Substantia nigra (tissue), 51 donors: ENCODE measurements at places on chromosomes 7 and 10.
A peak's percentile ranks its signal among the peaks of the same experiment; 100 is the strongest.

- DNase-seq, result no peak
Observed at GRCh38 chr10:124172181-124172916, 79.0 kb upstream of the CHST15 start.

DNA sequence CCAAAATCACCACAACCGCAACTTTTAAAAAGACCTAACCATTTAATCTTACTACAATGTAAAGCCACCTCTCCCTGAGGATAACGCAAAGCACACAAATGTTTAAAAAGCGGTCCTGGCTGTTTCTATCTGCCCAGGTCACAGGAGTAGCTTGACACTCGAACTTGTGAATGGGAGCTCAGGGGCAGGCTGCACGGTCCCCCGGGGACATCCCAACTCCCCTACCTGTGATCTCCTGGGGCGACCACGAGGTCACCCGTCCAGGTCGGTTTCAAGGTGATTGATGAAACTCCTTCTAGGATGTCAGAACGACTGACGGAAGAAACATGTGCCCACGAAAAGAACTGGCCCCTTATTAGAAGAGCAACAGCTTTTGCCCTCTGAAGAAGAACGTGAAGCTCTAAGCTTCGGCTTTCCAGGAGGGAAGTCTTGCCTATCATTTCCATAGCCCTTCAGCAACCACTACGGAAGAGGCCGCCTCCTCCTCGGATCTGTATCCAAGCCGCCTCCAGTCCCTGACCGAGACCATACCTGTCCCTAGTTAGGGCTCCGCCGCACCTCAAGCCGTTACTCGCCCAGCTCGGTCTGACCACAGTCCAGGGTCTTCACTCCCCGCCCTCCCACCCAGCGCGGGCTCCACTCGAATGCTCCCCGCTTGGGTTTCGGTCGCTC lies 459 bp downstream of the CYCS start:
- no peak for DNase-seq

DNA sequence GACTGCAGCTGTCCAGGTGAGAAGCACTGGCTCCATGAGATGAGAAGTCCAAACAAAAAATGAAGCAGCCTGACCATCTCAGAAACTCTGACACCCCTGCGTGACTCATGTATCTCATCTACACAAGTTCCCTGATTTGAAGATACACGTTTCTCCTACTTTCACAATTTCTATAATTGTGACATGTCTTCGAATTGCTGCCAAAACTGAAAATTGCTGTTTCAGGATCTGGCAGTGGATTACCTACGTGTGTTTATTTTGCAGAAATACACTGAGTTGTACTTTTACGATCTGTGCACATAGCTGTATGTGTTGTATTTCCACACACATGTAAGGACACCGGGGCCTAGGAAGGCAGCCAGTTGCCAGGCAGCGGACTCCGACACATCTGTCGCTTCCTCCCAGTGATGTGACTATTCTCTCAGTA lies 53.2 kb downstream of the LARP4B start:
- no peak for DNase-seq

GRCh38 chr7:55491346-55491745 lies 81.0 kb downstream of the VOPP1 start:
- DNase-seq, result no peak

GRCh38 chr7:101200862-101201599 lies at the start of gene MOGAT3:
MOGAT3 (minus strand) TSS chr7:101201036; CDS start chr7:101200854, 182 bp downstream.
- DNase-seq, result no peak

- no peak for DNase-seq
Observed at GRCh38 chr7:87113077-87113476, 39.2 kb upstream of the DMTF1 start.

DNA sequence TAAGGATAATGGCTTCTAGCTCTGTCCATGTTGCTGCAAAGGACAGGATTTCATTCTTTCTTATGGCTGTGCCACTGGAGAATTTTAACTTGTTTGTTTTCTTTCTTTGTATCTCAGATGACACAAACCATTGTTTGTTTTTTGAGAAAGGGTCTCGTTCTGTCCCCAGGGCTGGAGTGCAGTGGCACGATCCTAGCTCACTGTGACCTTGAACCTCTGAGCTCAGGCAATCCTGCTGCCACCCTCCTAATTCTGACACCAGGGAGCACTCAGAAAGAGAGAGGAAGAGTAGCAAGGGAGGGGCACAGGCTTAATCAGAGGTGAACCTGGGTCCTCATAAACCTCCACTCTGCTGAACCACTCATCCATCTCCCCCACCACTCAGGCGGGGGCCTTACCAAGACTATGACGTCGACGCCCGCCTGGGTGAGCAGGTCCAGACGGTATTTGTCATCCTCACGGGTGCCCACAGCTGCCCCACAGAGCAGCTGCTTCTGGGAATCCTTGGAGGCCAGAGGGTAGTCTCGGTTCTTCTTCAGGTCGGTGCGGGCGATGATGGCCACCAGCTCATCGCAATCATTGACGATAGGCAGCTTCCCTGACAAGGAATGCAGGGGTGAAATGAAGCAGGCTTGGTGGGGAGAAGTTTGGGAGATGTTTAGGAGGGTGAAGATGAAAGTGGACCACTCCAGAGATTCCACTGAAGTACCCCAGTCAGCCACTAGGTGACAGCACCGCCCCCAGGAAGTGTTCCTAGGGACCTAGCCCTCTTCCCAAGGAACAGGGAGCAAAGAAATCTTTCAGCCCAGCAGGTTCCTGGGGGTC lies 11.6 kb downstream of the IMPDH1 start:
- DNase-seq, result peak; percentile 10

GRCh38 chr10:123761666-123762230 lies 95.6 kb downstream of the GPR26 start:
- DNase-seq, result no peak

DNA sequence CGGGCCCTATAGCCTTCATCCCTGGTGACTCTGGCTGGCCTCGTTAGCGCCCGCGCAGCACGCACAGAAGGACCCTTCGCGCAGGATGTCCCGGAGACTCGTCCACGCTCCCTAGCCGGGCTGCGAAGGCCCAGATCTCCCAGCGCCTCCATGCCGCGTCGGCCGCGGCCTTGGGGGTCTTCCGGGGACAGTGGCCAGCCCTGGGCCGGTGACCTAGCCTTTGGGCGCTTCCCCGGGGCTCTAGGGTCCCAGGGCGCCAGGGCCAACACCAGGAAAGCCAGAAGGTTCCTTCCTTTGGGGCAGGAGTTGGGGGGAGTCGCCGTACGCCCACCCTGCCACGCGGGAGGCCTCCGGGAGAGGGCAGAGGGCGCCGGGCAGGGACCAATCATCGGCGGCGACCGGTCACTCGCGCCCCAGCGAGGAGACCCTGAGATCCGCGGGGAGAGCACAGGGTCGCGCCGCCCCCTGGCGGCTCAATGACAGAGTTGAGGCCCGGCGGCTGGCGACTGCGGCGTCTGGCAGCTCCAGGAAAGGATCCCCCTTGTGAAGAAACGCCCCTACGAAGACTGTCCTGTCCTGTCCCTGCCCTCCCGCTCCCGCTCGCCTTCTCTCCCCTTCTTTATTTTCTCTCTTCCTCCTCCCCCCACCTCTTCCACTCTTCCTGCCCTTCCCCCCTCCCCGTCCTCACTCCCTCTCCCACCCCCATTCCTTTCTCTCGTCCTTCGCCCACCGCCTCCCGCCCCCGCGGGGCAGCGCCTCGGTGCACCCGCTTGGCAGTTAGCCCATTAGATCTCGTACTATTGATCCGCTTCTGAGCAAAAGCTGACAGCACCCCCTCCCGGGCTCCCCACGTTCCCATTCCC lies 62.3 kb upstream of the LBX1 start:
- DNase-seq, result no peak

GRCh38 chr7:134366481-134366880 lies 49.8 kb upstream of the SLC35B4 start:
- no peak for DNase-seq

DNA sequence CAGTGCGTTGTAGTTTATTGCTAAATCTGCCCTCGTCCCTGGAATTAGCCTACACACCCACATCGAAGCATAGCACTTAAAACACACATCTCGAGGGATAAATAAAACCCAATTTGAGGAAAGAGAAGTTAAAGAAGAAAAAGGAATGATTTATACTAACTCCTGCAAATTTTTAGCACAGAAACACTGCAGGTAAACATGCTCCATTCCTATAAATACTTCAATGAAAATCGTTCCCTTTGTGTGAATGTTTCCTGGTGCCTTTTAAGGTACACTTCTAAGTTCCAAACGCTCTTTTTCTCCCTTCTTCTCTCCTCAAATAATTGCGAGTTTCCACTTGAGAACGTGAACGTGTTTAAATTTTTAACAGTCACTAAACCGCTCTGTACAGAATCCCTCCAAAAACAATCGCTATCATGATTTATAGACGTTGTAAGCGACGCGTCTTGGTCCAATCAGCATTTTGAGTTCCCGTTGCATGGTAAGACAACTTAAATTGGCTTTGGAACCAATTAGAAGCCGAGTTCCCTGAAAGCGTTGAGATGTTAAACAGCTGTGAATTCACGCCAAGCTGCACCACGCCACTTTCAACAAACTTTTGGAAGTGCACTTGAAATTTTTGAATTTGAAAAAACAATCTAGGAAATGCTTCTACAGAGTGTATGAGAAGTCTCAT lies 12.5 kb upstream of the EBLN1 start:
- no peak for DNase-seq

- no peak for DNase-seq
Observed at GRCh38 chr7:108086962-108087361, 43.2 kb downstream of the LAMB4 start.

- no peak for DNase-seq
Observed at GRCh38 chr7:117308891-117309290, 14.0 kb downstream of the WNT2 start.

DNA sequence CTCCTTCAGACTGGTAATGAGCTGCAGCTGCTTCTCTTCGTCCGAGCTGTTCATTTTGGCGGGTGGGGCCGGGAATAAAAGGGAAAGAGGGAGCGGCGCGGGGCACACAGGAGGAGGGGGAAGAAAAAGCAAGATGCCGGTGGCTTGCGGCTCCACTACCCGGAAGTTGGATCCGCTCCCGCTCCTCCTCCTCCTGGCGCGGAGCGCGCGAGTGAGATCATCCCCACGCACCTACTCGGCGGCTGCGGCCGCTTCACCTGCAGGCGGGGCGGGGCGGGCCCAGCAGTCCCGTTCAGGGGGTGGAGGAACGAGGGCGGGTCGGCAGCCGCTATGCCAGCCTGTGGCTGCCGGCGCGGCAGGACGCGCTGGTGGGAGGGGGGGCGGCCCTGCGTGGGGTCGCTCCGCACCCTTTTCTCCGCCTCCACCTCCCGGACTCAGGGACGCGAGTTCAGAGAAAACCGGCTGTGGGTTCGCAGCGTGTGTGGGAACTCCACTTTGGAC lies at the start of gene SHTN1:
SHTN1 (minus strand) TSS at position 162 of the 501 bp plus-strand sequence; CDS start at position 54, 108 bp downstream.
- peak; percentile 85 for DNase-seq

- DNase-seq, result no peak
Observed at GRCh38 chr10:36538953-36539586, 586.3 kb upstream of the ANKRD30A start.

DNA sequence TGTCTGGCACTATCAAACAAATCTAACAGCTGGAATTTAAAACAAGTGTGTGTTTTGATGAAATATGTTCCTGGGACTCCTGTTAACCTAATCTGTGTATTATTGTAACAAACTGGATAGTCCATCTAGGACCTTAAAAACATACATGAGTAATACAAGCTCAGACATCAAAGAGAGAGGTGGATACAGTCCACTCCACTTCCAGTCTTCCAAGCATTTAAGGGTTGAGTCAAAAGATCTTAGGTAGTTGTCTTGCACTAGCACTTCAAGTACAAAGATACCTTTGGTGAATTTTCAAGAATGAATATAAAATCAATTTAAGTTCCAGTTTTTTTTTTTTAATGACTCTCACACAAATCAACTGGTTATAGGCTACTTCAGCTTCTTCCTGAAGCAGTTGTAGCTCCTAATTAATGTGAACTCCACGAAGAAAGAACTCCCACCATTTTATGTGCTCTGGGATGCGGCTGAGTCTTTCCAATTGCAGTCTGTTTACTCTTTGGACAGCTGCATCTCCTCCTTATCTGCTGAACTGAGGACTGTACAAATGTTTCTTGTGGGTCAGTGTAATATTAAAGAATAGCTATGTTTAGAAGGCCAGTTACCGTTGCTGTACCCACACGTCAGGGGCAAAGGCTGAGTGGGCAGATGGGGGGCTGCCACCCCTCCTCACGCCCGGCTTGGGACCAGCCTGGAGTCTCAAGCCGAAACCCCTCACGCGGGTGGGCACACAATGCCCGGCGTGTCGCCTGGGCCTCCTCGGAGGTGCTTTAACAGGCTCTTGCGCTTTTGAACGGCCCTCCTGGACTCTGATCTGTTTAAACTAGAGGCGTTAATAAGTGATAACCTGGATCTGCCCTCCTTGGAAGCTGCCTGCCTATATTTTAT lies 2.9 kb upstream of the IGF2BP3 start:
- DNase-seq, result no peak

DNA sequence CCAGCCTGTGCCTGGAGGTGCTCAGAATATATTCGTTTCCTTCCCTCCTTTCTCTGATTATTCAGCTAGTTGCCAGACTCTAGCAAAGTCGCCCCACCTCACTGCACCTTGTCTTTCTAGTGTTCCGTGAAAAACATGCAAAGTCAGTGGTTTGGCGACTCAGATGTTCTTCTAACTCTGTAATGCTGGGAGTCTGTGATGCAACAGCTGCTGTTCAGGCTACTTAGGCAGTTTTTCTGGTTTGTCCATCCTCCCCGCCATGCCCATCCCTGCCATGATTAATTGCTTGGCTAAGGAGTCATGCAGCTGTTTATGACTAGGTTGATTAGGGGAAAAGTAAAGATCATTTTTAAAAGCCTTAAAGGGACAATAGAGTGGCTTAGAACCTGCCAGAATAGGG lies 99.4 kb downstream of the MTPN start:
- no peak for DNase-seq

DNA sequence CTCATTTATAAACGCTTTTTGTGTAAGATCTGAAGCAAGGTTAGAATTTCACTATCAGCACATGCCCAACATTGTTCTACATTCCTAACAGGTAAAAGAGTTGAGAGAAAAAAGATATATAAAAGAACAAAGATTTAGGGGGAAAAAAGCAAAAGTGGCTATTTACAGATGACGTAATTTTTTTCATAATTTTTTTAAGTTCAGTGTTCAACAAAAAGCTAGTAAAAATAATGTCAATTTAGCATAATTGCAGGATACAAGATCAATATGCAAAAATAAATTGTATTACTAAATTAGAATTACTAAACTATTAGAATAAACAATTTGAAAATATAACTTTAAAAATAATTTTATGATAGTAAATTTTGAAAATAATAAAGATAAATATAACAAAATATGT lies 405.0 kb downstream of the SEMA3D start:
- DNase-seq, result no peak

DNA sequence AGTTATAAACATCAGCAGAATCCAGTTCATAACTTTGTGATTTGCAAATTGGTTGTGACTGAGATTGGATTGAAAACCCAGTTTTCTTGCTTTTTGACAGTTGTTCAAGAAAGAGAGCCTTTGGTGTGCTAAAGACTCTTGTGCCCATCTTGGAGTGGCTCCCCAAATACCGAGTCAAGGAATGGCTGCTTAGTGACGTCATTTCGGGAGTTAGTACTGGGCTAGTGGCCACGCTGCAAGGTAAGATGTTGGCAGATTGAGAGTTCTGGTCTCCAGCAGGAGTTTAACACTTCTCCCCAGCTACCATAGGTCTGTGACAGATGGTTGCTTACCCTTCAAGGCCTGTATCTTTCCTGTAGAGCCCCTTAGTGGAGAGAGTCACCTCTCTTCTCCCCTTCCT lies 2.6 kb downstream of the SLC26A4 start:
- no peak for DNase-seq
